NCI-H345 (cell line): ENCODE measurements at places on chromosomes 3 and 15.

DNA sequence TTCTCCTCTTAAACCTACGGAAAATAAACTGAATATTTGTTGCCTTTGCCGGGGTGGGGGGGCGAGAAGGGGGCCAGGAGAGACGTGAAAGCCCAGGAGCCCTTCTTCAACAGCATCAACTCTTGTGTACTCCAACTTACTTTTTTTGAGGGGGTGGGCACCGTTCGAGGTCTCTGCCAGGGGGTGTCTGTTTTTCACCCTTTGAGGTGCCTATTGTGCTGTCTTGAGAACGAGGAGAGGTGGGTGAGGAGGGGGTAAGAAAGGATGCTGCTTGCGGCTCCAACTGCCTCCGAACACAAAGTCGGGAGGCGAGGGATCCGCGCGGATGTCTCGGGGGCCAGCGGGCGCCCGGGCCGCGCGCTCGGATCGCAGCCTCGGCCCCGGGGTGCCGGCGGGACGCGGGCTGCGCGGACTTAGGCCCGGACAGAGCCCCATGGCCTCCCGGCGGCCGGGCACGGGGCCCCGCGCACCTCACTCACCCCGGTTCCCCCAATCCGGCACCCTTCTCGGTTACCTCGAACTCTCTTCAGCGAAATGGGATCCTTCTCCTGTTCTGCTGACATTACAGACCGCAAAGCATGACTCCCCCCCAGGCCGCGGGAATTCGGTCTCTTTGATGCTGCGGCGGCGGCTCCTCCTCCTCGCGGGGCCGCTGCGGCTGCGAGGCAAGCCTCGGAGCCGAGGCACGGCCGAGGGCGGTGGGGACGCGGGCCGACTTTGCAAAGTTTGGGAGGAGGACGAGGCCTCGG lies 650 bp downstream of the PYGO1 start:
- no peak for DNase-seq

- no peak for DNase-seq
These were observed 67.1 kb upstream of the SH3GL3 start for GRCh38 chr15:83380059-83380458.

GRCh38 chr3:20999661-21000060 lies 751.3 kb downstream of the ZNF385D start:
- no peak for DNase-seq

DNA sequence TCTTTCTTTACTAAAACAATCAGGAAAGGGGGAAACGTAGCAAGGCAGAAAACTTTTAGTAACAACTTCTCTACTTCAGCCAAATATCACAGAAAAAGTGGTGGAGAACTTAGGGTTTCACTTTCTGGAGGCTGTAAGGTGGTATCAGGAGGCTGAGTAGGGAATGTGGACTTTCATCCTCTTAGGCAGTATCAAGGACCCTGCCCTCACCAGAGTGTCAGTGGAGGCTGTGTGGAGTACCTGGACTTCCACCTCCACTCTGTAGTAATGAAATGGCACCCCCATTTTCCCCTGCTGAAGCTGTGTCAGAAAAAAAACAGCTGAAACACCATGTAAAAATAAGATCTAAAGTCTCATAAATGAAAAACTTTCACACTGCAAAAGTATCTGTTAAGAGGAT lies 11.2 kb upstream of the HHLA2 start:
- no peak for DNase-seq

GRCh38 chr3:30710017-30710416 lies 103.6 kb downstream of the TGFBR2 start:
- no peak for DNase-seq

DNA sequence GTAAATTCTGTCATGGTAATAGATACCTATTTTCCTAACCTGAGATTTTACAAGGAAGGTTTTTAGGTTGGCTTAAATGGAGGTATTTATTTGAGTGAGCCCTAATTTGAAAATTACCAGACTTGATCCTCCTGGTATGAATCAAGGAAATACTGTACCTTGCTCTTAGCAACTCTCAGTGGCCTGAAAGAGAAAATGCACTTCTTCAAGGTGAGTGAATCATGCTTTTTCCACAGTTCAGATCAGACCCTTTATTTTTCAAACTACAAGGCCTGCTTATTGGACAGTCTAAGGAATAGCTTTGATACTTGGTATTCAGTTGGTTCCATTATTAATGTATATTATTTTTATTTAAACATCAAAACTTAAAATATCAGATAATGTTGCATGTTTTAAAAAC lies 15.4 kb downstream of the FEM1B start:
- DNase-seq, result no peak

DNA sequence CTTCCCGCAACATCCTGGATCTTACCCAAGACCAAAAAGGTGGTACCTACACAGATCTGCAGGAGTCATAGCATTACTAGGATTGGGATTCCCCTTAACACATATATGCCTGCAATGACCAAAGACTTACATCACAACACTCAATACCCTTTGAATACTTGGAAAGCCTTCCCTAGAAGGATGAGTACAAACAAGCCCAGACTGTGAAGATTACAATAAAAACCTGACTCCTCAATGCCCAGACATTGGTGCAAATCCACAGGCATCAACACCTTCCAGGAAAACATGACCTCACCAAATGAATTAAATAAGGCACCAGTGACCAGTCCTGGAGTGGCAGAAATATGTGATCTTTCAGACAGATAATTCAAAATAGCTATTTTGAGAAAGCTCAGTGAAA lies 326.8 kb downstream of the TBL1XR1 start:
- DNase-seq, result no peak

- no peak for DNase-seq
These were observed 343.3 kb downstream of the DIPK2A start for GRCh38 chr3:144314946-144315345.

- no peak for DNase-seq
These were observed 65.9 kb upstream of the IGSF10 start for GRCh38 chr3:151526757-151527156.

- DNase-seq, result peak; percentile 82
These were observed 78.4 kb upstream of the RASGRF1 start for GRCh38 chr15:79168922-79169456.

DNA sequence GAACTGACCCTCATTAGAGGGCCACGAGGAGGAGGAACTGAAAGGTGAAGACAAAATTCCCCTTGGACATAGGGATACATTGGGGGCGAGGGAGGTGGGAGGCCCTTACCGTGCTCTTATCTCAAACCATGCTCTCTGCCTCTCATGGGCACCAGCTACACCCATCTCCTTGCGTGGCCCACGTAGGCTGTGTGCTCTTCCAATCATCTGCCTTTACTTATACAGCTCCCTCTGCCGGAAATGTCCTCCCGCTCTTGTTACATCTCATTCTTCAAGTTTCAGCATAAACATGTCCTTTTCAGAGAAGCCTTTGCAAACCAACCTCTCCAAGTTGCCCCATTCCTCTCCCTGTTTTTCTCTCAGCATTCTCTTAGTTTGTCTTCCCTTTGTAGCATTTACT lies 307.8 kb upstream of the PROK2 start:
- no peak for DNase-seq

- no peak for DNase-seq
These were observed at the start of gene MST1R for GRCh38 chr3:49903451-49904424. MST1R (minus strand) TSS chr3:49903873; CDS start chr3:49903609, 264 bp downstream.

- no peak for DNase-seq
These were observed 22.1 kb upstream of the GOLGA6C start for GRCh38 chr15:75235760-75236729.

GRCh38 chr3:129824926-129825541 lies 68.5 kb downstream of the TMCC1 start:
- peak; percentile 30 for DNase-seq

GRCh38 chr3:32132121-32132520 lies 25.7 kb downstream of the GPD1L start:
- no peak for DNase-seq

DNA sequence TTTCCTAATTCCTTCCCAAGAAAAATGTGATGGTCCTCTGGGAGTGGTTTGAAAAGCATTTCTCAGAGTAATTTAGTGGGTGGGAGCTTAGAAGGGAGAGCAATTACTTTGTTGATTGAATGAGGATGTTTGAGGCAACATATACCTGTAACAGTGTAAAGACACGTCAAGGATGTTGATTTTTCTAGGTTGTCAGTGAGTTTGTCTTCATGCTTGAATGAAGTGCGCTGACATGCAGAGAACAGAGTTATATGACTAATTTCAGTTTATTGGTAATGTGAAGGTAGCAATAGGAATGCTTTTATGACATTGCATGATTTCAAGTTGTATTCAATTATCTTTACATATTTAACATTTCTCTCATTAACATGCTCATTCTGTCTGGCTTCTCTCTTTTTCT lies 286.9 kb downstream of the NFKBIZ start:
- no peak for DNase-seq

- DNase-seq, result no peak
These were observed 158.9 kb downstream of the FOXB1 start for GRCh38 chr15:60162968-60163355.

DNA sequence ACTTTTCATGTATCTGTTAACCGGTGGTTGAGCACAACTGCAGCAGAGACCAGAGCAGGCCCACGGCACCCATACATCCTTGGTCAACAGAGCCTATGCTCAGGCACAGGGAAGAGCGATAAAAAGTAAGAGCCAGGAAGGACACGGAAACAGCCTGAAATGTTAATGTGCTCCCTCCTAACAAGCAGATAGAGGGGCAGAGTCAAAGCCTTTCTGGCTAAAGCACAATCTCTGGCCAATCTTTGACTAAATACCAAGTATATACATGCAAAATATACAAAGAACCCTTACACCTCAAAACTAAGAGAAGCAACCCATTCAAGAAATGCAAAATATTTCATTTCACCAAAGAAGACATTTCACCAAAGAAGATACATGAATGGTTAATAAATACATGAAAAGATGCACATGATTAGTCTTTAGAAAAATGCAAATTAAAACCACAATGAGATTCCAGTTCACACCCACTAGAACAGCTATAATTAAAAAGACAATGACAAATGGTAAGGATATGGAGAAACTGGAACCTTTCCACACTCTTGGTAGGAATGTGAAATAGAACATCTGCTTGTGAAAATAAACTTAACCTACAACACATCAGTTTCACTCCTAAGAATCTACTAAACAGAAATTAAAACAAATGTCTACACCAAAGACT lies 88.0 kb downstream of the OSBPL10 start:
- no peak for DNase-seq

DNA sequence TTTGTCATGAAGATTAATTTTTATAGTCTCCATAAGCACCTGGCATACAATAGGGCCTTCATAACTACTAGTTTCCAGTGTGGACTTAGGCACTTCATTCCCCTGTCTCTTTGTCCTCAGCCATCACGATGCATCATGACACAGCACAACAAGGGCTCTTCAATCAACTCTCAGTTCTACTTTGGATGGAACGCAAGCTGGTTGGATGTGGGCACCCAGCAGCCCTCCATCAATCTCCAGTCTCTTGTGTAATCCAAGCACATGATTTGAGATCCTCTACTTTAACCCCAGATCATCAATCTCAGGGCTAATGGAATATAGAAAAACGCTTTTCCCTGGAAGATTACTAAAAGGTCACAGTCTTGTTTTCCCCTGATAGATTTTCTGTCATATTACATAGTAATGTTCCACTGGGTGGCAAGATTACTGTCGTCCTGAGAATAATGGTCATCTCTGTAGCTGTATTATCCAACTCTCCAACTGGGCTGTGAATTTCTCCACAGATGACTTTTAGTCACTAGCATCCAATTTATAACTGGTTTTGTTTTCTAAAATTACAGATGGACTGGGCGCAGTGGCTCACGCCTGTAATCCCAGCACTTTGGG lies 22.9 kb upstream of the CHRNA7 start:
- peak; percentile 73 for DNase-seq

- DNase-seq, result no peak
These were observed 37.3 kb downstream of the ATP2B2 start for GRCh38 chr3:10467904-10468612.

DNA sequence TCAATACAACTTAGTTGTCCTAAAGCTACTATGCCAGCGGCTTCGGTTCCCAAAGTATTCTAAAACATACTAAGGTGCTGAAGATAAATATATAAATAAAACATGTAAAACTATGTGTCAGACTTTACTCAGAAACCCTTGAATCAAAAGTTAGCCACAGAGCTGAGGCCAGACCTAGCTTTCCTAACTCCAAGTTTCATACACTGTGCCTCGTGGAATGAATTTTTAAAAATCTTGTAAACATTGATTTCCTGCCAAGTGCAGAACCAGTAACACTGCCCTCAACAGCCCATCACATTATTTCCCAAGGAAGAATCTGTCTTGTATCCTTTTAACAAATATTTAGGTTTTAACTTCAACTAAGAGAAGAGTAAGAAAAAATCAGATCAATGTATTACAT lies 36.4 kb downstream of the TAMM41 start:
- DNase-seq, result no peak

DNA sequence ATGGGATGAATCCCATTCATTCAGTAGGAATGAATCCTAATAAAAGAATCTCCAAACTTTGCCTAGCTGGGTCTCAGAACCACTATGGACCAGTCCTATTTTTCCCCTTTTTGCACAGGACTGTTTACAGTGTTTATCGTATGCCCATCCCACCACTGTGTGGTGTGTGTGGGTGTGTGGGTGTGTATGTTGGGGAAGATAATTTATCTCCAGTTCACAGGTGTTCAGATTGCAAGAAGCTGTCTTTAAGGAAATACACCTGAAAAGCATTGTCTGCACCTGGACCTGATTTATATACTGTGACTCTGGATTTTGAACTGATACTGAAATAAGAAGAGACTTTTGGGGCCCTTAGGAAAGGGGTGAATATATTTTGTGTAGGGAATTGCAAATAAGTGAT lies 24.7 kb upstream of the SHF start:
- no peak for DNase-seq

DNA sequence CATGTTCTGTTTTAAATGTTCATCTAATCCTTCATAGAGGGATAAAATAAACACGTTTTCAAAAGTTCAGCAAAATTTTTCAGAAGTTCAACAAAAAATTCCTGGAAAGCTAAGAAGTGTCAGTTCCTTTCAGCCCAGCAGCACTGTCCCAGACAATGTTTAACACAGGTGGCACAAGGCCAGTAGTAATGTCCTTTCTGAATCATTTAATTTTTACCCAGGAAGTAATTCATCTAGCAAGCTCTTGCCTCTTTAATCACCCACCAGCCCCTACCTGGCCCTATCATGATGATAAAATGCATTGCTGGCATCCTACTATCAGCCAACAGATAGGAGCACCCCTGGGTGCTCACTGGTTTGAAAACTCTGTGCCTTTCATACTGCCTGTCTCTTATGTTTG lies 627.1 kb upstream of the ADAMTS9 start:
- no peak for DNase-seq

DNA sequence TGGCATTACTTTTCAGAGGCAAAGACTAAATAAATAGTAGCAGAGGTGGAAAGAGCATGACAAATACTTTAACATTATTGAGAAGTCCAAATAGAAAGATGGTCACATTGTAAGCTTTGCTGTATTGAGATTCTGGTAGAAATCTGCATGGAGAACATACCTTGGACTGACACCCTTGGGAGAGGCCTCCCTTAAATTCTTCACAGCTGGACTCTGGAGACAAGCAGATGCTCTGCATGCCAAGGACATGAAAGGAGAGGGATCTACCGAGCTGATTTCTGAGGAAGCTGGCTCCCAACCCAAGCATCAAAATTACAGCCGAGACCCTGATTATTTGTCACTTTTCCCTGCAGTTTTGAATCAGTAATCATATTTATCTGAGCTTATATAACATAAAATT lies 212.5 kb upstream of the COL8A1 start:
- no peak for DNase-seq
